ENCODE measurements at places on chromosomes 12 and 14.

DNA sequence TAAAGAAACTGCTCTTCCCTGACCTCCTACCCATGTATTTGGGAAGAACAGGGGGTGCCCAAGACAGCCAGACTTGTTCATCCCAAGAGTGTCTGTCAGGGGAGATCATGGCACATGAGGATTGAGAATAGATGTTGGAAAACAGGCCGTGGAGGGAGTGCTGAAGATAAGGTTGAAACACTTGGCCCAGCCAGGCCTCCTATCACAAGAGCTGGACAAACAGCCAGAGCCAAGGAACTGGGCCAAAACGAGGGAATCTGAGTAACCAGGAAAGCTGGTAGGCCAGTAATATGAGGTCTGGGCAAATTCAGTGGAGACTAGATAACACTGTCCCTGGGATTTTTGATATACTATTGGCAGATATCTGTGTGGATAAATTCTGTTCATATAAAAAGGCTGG, 161.7 kb downstream of the TMX1 start:
- no peak for DNase-seq

DNA sequence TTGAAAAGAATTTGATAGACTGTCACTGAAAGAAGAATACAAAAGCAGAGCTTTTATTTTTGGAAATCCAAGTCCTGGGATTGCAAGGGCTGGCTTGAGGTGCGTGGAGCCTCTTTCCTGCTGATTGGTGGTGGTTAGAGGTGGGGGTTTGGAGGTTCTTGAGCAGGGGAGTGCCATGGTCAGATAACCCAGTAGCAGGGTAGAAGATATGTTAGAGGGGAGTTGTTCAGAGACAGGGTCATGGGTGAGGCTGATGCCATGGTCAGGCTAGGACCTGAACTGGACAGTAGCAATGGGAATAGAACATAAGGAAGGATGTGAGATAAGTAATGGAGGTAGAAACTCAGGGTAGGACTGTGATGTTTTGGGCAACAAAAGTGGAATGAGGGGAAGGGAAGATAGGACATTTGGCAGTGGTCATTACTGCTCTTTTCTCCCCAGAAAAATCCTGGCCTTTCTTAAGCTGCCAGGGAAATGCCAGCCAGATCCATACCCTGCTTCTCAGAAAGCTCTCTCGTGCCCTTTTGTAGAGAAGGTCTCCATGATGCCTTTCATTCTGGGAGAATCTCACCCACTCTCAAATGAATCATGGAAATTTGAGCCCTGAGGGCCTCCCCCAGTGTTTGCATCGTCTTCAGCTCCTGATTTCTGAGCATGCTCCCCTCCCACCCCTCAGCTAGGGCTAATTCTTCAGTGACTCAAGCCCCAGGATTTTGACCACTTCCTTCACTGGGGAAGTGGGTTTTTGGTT, 9.5 kb downstream of the EMP1 start:
- DNase-seq = no peak

- DNase-seq = no peak
Measured at GRCh38 chr14:61438036-61438435, 116.7 kb downstream of the PRKCH start.

GRCh38 chr12:89951694-89952060, 243.0 kb upstream of the ATP2B1 start:
- DNase-seq = no peak

GRCh38 chr12:99644629-99645028, 2.9 kb upstream of the GARIN6 start:
- no peak for DNase-seq

GRCh38 chr14:100673085-100673806, 53.4 kb upstream of the DLK1 start:
- DNase-seq = no peak

DNA sequence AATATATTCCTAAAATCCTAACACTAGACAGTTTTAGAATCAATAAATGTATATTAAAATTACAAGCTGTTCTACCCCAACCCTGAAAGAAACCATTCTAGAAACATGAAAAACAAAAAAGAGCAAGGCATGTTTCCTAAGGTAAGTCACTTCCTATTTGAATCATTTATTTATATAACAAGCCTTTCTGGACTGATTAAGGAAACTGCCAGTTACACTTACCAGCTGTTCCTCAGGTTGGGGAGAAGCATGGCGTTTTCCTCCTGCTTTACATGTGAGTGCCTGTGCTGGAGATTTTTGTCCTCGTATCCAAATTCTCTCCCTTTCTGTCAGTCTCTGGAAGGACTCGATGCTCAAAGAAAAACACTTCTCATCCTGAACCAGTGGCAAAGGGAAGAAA, 183.3 kb downstream of the EFCAB11 start:
- no peak for DNase-seq

DNA sequence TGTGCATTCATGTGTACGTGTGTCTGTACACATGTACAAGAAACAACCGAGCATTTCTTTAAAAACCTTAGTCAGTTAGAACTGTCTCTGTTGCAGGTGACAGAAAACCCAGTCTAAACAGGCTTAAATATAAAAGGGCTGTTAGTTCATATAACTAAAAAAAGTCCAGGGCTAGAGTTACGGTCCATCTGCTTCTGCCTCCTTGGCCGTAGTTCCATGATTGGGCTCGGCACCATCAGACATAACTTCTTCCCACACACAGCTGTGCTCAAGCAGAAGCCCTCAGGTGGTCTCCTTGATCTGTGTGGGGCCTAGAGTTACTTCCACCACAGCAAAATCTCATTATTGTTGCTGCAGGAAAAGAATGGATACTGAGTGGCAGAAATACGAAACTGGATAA, 34.6 kb downstream of the CKB start:
- no peak for DNase-seq

DNA sequence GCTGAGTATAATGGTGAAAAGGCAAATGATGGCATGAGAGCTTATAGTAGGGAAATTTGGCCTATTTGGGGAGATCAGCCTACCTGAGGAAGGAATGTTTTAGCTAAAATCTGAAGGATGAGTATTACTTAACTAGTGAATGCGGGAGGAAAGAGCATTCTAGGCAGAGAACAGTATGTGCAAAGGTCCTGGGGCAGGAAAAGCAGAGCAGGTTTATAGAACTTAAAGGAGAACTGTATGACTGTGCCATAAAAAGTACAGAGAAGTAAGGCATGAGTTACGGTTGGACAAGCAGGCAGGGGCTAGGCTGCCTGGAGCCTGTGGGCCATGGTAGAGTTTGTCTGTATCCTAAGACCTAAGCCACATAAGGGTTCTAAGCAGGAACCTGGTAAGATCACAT, 21.7 kb upstream of the P2RX4 start:
- DNase-seq = no peak

DNA sequence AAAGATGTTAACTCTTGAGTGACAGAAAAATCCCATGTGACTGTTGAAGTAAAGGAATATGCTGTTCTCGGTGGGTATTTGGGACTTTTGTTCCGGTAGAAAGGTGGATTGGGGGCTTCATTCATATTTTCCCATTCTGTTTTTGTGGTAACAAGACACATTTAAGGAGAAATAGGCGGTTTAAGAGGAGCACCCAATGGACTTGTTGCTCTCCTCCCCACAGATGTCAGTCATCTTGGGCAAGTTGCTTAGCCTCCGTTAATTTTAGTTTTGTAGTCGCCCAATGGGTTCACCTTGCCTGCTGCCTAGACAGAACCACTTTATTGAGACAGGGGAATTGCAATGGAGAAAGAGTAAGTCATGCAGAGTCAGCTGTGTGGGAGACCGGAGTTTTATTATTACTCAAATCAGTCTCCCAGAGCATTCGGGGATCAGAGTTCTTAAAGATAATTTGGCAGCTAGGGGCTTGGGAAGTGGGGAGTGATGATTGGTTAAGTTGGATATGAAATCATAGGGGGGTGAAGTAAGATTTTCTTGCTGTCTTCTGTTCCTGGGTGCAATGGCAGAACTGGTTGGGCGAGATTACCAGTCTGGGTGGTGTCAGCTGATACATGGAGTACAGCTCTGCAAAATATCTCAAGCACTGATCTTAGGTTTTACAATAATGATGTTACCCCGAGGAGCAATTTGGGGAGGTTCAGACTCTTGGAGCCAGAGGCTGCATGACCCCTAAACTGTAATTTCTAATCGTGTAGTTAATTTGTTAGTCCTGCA, 50.3 kb downstream of the SLC38A1 start:
- DNase-seq = no peak

DNA sequence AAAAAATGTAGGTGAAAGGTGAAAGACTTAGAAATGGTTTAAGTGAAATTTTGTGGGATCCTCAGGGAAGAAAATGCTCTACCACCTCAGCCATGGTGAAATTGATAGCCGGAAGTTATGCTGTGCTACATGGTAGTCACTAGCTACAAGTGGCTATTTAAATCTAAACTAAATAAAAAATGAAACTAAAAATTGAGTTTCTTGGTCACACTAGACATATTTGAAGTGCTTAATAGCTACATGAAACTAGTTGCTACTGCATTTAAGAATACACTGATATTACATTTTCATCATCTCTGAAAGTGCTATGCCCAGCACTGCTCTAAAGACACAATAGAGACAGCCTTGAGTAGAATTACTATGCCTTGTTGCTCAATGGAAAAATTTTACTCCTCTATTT, 10.3 kb upstream of the SLCO1B3 start:
- no peak for DNase-seq

DNA sequence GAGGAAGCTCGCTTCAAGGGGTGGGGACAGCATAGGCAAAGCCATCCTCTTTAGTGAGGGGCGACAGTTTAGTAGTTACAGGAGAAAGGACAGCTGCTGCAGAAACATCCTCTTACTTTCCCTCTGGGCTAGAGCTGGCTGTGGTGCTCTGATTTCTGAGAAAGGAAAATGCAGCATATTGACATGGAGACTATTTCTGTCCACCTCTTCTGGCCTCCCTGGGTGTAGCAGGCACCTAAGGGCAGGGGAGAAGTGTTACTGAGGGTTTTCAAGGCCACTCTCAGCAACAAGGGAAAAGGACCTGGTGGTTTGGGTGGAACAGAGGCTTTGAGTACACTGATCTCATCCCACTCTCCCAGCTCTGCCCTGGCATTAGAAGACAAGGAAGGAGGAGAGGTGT, 40.0 kb upstream of the CTDSP2 start:
- no peak for DNase-seq

- no peak for DNase-seq
Measured at GRCh38 chr12:105443802-105444652, 113.5 kb downstream of the C12orf75 start.

DNA sequence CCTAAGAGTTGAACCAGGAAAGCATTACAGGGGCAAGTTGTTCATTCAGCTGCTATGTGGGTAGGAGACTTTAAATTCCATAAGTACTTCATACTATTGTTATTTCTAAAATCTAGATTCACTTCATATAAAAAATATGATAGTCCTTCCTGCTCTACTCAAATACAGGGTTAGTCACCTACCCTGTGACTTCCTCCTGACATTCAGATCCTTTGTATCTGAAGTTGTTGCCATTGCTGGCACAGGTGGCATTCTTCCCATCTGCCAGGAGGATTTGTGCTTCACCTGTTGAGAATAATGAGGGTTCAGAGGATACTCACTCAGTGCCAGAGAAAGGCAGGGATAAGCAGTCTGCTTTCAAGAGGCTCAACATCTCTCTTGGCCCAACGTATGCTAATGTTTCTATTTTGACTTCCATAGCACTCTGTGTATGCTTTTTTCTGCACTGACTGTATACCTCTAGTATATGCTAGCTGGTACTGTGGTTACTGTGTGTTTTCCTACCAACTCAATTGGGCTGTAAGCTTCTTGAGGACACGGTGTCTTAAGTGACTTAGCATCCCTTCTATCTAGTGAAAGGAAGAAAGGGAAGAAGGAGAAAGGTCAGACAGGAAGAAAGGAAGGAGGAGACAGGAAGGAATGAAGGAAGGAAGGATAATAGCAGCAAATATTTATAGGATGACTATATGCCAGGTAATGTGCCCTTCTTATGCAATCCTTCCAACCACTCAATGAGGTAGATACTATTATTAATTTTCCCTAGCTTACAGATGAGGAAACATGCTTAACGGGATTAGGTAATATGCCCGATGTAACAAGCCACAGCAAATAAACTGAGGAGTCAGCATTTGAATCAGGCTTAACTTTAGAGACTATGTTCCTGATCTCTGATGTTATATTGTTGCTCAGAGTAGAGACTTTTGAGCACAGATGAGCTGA, 38.5 kb upstream of the FGF6 start:
- no peak for DNase-seq

GRCh38 chr14:102377696-102378095, 15.0 kb downstream of the TECPR2 start:
- DNase-seq = no peak

DNA sequence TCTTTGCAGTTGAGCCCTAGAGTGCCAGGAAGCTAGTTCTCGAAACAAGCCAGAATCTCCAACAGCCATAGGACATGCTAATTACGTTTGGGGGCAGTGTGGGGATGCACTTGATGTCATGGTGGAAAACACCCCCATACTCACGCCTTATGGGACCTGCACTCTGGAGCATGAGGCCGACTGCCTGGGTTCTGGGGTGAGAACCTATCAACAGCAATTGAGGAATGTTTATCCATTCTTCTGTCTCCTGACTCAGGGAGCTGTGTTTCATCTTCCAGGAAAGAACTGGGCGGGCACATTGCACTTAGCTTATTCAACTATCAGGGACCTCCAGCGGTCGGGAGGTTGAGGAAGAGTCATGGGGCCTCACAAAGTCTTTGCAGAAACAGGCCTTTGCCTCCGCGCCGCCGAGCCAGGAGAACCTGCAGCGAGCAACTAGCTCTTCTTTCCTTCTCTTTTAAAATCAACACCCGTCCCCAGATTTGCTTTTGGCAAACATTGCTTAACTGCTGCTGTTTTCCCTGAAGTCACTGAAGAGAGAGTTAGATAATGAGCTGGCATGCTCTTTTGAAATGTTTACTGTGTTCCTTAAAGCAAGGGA, 226.1 kb upstream of the DIO3 start:
- no peak for DNase-seq

- no peak for DNase-seq
Measured at GRCh38 chr14:68844210-68844545, 51.3 kb upstream of the ZFP36L1 start.

- no peak for DNase-seq
Measured at GRCh38 chr12:105369014-105369413, 38.5 kb downstream of the C12orf75 start.

DNA sequence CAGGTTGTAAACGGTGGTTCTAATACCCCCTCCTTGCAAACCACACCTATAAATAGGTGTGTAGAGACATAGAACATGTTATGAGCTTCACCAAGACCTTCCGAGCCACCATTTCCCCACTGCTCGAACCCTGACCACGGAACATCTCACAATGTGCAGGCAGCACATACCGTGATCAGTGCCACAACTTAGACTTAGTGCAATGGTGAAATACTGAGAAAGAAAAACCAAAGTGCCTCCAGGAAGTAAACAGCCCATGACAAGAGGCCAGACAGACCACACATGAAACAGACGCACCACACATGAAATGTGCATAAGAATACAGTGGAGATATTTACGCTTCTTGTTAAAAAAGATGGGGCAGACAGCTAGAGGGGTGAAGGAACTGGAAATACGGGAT, 166.9 kb upstream of the CCND2 start:
- no peak for DNase-seq

DNA sequence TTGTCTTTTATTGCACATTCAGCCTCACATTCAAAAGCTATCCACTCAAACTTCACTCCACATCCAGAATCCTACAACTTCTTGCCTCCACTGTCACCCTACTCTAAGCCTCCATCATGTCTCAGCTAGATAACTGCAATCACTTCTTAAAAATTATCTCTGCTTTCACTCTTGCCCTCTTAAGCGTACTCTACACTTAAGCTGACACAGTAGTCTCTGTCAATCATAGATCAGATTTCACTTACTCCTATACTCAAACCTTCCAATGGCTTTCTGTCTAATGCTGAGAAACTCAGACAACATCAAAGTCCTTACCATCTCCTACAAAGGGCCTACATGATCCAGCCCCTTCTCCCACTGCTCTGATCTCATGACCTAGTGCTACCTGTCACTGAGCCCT, 304.1 kb downstream of the ITPR2 start:
- DNase-seq = no peak

GRCh38 chr12:120835304-120835612, 68.9 kb downstream of the SPPL3 start:
- DNase-seq = no peak

Data from cerebellar cortex (tissue), 1 donor.